ENCODE measurements at places on chromosomes 5 and 9. TPM values are rescaled to one million over a fixed set of nuclear protein-coding genes. Genes with fewer than 3 reads are reported as not detected.

Gene SLC1A1
- 4.5 TPM for total RNA-seq

Gene NR6A1
- total RNA-seq: 0.26 TPM

Gene FGF10
- 110 TPM for total RNA-seq

Gene CYLC2
- not detected for total RNA-seq

Gene POU5F2
- total RNA-seq: 0.51 TPM

Gene PHYHD1
- 20.0 TPM for total RNA-seq

Gene RGS7BP
- 0.51 TPM for total RNA-seq

Gene ADRB2
- 4.5 TPM for total RNA-seq

Gene TSSK1B
- 0.50 TPM for total RNA-seq

Gene IL5
- total RNA-seq: not detected

Gene NIPAL4
- total RNA-seq: 0.17 TPM

Gene ARHGAP26
- total RNA-seq: 4.4 TPM

Gene CCDC192
- not detected for total RNA-seq

Gene RNF208
- 0.33 TPM for total RNA-seq

Gene SCGB3A2
- total RNA-seq: not detected

Gene PRUNE2
- total RNA-seq: 95.6 TPM

Gene FNBP1
- 33.6 TPM for total RNA-seq
